ENCODE measurements at places on chromosomes 2 and 18.
A peak's percentile ranks its signal among the peaks of the same experiment; 100 is the strongest.

DNA sequence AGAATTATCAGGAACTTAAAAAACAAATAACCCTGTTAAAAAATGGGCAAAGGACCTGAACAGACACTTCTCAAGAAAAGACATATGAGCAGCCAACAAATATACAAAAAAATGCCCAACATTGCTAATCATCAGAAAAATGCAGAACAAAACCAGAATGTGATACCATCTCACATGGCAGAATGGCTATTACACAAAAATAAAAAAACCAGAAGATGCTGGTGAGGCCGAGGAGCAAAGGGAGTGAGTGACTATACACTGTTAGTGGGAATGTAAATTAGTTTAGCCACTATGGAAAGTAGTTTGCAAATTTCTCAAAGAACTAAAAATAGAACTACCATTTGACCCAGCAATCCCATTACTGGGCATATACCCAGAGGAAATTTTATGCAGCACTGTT lies 95.8 kb upstream of the DSEL start:
- no peak for DNase-seq

DNA sequence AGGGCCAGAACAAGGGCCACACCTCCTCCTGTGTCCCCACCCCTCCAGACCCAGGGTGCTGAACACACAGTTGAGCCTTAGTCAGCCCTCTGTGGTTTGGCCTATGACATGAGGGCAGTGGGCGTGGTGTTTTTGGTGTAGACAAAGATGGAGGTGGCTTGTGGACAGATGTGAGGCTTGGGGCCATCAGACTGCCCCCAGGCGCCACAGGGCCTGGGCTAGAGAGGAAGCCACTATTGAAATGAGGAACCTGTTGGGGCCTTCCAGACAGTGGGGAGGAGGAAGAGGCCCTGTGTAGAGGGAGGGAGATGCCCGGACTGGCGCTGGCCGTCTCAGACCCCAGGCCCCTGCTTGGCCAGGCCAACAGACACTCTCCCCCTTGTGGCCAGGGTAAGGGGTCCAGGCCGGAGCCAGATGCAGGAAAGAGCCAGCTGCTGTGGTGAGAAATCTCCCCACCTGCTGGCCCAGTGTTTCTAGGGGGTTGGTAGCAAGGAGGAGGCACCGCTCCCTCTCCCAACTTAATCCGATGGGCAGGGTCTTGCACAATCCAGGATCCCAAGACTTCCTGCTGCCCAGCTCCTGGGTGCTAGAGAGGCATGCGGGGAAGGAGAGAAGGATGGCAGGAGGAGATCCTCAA lies 53.8 kb downstream of the SMAD7 start:
- peak; percentile 82 for DNase-seq

DNA sequence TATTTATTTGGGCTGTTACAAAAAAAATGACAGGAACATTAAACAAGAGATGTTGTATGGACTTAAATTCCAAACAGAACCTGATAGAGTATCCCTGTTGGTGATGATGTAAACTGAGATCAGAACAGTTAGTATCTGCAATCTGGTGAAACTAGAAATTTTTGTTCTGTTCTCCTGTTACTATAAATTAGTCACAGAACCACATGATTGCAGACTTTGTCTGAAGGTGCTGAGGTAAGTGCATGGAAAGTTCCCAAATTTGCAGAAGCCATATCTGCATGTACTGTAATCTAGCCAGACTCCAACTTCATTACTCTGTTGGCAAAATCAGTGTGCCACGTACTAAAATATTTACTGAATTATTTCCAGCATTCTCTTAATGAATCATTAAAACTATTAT lies 516.3 kb upstream of the FSIP2 start:
- no peak for DNase-seq

DNA sequence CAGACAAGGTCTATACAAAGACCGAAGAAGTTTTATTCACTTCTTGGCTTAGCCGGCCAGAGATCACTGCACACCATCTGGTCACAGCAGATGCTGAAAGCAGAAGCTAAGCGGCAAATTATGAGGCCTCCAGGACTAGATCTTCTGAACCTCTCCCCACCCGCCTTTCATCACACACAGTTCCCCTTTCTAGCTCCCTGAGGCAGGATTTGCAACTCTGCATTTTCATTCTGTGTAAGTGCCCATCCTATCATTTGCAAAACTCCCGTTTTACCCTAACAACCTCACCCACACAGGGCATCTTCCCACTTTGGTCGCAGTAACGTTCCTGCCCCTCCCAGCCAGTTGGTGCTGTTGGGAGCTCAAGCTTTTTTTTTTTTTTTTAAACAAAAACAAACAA lies 3.1 kb upstream of the MOB1A start:
- no peak for DNase-seq

- no peak for DNase-seq
Observed at GRCh38 chr2:159157361-159158209, 128.9 kb downstream of the WDSUB1 start.

DNA sequence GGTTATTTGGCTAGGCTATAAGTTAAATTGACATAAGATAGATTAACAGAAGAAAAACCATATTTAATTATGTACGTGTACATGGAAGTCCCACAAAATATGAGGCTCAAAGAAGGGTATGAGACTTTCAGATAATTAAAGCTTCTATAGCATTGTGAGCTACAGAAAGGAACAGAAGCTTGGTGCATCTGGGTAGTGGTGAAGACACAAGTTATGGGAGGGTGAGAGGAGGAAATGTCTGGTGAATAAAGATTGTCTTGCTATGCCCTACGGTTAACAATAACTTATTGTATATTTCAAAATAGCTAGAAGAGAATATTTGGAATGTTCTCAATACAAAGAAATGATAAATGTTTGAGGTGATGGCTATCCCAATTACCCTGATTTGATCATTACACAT lies 6.8 kb upstream of the FAM124B start:
- DNase-seq = no peak

DNA sequence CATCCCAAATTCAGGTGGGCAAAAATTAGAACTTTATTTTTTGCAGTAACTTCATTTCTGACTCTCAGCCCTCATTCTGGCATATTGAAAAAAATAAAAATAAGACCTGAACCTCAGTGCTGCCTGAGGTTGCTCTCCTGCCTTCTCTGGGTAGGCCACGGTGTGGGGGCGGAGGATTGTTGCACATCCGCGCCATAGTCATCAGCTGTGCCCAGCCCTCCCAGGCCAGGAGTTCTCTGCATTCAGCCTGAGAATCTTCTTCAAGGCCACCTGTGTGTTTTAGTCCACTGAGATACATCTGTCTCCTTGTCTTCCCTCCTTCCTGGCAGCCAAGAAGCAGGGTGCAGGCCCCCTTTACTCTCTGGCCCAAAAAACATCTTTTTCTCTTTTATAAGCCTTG lies 94.7 kb downstream of the ARMC9 start:
- DNase-seq = no peak

- no peak for DNase-seq
Observed at GRCh38 chr2:238945433-238946150, 97.7 kb downstream of the TWIST2 start.

DNA sequence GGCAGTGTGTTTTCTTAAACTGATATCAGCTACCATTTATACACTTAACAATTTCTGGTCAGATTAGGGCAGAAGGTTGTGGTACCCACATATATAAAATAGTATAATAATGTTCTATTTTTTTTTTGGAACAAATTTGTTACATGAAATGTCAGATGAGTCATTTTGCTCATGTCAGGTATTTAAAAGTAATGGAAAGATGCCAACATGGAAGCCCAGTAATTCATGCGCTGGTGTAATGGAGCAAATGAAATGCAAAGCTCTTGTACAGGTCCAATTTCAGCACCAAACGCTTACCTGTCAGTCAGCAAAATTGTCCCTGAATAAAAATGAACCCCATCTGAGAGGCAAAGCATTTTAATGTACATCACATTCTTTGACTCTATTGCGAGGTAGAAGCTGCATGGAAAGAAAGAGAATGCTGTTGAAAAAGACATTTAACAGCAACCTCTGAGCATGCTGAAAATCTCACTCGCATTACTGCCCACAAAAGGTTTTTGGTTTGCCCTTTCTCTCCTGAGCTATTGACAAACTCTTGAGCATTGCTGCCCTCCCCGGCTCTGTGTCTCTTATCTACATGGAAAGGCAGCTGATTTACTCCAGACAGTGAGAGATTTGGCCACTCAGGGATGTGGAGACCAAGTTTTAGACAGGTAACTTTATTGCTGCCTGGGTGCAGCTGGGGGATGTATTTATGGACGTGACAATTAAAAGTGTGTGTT lies 217.5 kb downstream of the CAMKMT start:
- DNase-seq = no peak

GRCh38 chr2:183543731-183544130 lies 419.5 kb downstream of the NUP35 start:
- no peak for DNase-seq

DNA sequence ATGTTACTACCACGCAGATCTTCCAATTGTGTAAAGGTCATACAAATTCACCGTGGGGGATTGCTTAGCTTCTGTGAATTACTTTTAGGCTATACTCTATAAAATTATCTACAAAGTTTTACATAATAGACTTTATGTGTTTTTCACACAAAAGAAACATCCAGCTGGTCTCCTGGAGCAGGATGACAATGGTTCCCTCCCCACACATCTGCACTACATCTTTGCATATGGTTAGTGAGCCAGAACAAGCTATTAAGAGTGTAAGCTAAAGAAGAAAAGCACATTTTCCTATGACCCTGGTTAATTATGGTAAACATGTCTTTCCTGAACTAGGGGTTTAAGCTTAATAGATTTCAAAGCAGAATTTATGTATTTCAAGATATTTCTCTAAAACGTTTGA lies 295.1 kb downstream of the ASXL3 start:
- DNase-seq = no peak

DNA sequence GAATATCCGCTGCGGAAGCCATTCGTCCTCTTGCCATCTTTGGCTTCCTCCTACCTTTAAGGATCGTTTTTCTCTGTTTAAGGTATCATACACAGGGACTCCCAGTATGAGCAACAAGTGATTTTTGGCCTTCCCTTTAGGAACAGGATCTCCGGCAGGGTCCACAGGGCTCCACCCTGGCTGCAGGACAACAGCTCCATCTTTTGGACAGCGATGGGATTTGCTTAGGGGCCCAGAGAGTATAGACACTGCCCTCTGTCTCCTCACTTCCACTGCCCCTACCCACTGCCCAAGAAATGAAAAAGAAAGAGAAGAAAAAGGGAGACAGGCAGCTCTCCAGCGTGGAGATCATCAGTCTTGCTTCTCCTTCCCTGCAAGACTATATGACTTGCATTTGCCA lies 224.5 kb downstream of the UXS1 start:
- no peak for DNase-seq

- no peak for DNase-seq
Observed at GRCh38 chr2:60992985-60993392, 24.5 kb upstream of the PEX13 start.

DNA sequence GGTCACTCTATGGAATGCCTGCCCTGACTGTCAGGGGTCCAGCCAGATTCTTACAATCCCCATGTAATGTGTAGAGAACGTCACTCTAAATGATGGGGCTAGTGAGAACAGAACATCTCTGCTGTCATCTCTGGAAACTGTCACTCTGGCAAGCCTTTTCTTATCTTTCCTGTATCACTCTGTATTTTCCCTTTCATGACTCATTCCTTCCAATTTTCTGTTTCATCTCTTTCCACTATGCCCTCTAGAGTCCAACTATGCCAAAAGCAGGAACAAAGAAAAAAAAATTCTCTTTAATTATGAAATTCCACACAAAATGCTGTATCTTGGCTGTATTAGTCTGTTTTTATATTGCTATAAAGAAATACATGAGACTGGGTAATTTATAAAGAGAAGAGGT lies 608.8 kb downstream of the ADCYAP1 start:
- no peak for DNase-seq

GRCh38 chr2:101520246-101520645 lies 45.3 kb upstream of the RFX8 start:
- DNase-seq = no peak

DNA sequence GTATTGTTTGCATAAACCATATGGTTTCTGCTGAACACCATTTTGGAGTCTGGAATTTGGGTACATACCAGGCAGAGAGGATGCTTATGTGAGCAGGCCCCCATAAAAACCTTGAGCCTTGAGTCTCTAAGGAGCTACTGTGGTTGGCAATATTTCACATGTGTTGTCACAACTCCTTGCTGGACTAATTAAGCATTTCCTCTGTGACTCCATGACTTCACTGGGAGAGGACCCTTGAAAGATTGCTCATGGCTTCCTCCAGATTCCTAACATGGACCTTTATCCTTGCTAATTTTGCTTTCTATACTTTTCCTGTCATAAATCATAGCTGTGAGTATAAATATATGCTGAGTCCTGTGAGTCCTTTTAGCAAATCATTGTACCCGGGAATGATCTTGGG lies 7.6 kb upstream of the COQ10B start:
- DNase-seq = no peak

DNA sequence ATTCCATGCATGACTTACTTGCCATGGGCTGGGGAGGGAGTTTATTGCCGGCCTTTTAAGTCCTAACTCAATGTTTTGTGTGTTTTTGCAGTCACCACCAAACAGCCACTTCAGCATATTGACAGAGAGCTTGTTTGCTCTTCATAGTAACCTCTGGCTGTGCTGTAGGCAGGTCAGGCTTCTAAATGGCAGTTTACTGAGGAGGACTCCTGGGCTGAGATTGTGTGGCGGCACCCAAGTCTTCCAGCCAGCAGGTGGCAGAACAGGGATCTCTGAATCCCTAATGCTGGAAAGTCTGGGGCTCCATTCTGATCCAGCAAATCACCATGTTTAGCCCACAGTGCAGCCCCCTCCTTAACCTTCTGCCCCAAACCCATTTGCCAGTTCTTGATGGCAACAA lies 121.2 kb downstream of the CAPN13 start:
- no peak for DNase-seq

- no peak for DNase-seq
Observed at GRCh38 chr2:5700551-5700950, 8.4 kb downstream of the SOX11 start.

GRCh38 chr2:204313256-204313655 lies 232.0 kb upstream of the PARD3B start:
- DNase-seq = no peak

GRCh38 chr18:40380686-40381439 lies 1574.2 kb upstream of the PIK3C3 start:
- DNase-seq = no peak

DNA sequence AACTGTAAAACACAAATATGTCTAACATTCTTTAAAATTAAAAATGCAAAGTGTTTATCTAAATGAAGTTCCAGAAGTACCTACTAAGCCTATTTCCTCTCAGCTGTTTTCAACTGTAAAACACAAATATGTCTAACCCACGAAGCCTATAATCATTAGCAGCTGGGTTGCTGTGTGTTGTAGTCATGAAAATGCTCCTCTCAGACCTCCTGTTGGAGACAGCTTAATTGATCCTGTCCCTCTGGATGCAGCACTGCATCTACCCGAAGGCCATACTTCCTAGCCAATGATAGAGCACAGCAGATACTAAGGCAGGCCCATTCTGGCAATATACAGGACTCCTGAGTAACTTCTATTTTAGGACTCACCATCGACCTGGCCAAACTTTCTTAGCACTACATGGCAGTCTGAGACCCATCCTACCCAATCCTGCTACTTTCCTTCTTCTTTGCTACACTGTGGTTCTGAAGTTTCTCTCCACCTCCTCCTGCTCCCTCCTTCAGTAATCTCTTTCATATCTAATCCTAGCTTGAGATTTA lies 92.5 kb upstream of the RBBP8 start:
- DNase-seq = no peak

GRCh38 chr2:143422681-143423080 lies 293.5 kb downstream of the ARHGAP15 start:
- no peak for DNase-seq

GRCh38 chr2:97695744-97696143 lies 17.6 kb upstream of the ZAP70 start:
- DNase-seq = no peak

GRCh38 chr2:157894694-157895435 lies 18.7 kb upstream of the ACVR1 start:
- DNase-seq = no peak

- DNase-seq = no peak
Observed at GRCh38 chr2:196961889-196962288, 35.4 kb upstream of the PGAP1 start.
